Calu3 (cell line): ENCODE measurements at places on chromosomes 5 and 9. TPM values are rescaled to one million over a fixed set of nuclear protein-coding genes. Genes with fewer than 3 reads are reported as not detected.

Gene SLC34A1
- total RNA-seq: 0.19 and 0.64 TPM in 2 replicates

Gene NOXA1
- 12.0 and 12.3 TPM in 2 replicates for total RNA-seq

Gene TRIP13
- total RNA-seq: 25.8 and 29.9 TPM in 2 replicates

- peak overlapping the region; percentile 47 for H3K4me3 ChIP-seq
- peaks cover 47% of the 10 kb centered on the region for H3K4me1 ChIP-seq
- peaks cover 39% of the 10 kb centered on the region for H3K36me3 ChIP-seq
- peak; percentile 8 for DNase-seq
- peak overlapping the region; percentile 99 for H3K27ac ChIP-seq
- H3K27me3 ChIP-seq: no peaks in the 10 kb centered on the region
Measured at GRCh38 chr9:121288673-121289025, 20.7 kb downstream of the GSN start.

GRCh38 chr5:128426090-128426534 lies 111.9 kb downstream of the FBN2 start:
- no peaks in the 10 kb centered on the region for H3K27me3 ChIP-seq
- H3K4me1 ChIP-seq: no peaks in the 10 kb centered on the region
- no peak overlapping the region for H3K27ac ChIP-seq
- H3K36me3 ChIP-seq: no peaks in the 10 kb centered on the region

- H3K36me3 ChIP-seq: no peaks in the 10 kb centered on the region
Measured at GRCh38 chr5:54148067-54148845, 162.1 kb downstream of the ARL15 start.

DNA sequence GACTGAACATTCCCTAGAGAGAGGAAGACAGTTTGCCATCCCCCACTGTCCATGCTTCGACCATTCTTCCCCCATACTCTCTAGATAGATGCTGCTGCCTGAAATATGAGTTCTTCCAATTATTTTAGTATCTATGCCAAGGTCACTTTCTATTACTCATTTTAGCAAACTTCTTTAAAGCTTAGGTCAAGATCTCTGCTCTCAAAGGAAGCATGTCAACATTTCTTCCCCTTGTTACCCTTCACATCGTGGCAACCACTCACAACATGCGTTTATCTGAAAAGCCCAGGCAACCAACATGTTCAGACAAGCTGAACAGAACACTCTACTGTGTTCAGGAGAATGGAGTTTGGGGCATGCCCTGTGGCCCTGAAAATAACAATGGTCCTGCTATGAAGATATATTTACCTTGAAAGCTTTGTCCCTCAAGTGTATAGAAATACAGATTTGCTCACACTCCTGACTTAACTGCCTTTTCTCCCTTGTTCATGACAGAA lies 138.4 kb upstream of the KIF2A start:
- no peaks in the 10 kb centered on the region for H3K36me3 ChIP-seq
- peaks cover 62% of the 10 kb centered on the region for H3K27me3 ChIP-seq
- DNase-seq: no peak
- H3K4me3 ChIP-seq: no peak overlapping the region
- no peaks in the 10 kb centered on the region for H3K4me1 ChIP-seq
- H3K27ac ChIP-seq: no peak overlapping the region

DNA sequence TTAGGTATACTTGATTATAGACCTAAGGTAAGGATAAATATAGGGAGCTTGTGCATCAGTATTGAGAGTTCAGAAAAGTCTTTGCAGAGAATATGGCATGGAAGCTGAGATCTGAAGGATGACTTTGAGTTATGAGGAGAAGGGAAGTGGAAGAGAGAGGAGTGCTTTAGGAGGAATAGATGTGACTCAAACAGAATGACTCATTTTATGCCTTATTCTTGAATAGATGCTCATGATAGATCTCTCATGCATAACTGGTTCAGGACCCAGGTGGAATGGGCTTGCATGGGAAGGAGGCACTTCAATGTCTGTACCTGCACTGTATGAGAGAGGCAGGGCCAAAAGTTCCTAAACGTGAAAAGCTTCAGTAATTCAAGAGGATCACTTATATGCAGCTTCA lies 103.3 kb downstream of the CWC27 start:
- no peak overlapping the region for H3K4me3 ChIP-seq
- no peaks in the 10 kb centered on the region for H3K36me3 ChIP-seq
- no peaks in the 10 kb centered on the region for H3K27me3 ChIP-seq
- no peak overlapping the region for H3K27ac ChIP-seq
- DNase-seq: no peak

- no peak overlapping the region for H3K27ac ChIP-seq
- no peak for DNase-seq
- no peaks in the 10 kb centered on the region for H3K4me1 ChIP-seq
Measured at GRCh38 chr5:126168785-126169184, 254.4 kb upstream of the GRAMD2B start.

GRCh38 chr5:165325221-165325620 lies 1819.8 kb downstream of the MAT2B start:
- no peak overlapping the region for H3K27ac ChIP-seq
- no peaks in the 10 kb centered on the region for H3K4me1 ChIP-seq
- H3K4me3 ChIP-seq: no peak overlapping the region
- DNase-seq: no peak
- H3K27me3 ChIP-seq: no peaks in the 10 kb centered on the region

- no peak overlapping the region for H3K27ac ChIP-seq
- H3K27me3 ChIP-seq: no peaks in the 10 kb centered on the region
- peaks cover 8% of the 10 kb centered on the region for H3K4me1 ChIP-seq
- H3K36me3 ChIP-seq: no peaks in the 10 kb centered on the region
Measured at GRCh38 chr5:43354774-43355173, 41.6 kb upstream of the HMGCS1 start.

DNA sequence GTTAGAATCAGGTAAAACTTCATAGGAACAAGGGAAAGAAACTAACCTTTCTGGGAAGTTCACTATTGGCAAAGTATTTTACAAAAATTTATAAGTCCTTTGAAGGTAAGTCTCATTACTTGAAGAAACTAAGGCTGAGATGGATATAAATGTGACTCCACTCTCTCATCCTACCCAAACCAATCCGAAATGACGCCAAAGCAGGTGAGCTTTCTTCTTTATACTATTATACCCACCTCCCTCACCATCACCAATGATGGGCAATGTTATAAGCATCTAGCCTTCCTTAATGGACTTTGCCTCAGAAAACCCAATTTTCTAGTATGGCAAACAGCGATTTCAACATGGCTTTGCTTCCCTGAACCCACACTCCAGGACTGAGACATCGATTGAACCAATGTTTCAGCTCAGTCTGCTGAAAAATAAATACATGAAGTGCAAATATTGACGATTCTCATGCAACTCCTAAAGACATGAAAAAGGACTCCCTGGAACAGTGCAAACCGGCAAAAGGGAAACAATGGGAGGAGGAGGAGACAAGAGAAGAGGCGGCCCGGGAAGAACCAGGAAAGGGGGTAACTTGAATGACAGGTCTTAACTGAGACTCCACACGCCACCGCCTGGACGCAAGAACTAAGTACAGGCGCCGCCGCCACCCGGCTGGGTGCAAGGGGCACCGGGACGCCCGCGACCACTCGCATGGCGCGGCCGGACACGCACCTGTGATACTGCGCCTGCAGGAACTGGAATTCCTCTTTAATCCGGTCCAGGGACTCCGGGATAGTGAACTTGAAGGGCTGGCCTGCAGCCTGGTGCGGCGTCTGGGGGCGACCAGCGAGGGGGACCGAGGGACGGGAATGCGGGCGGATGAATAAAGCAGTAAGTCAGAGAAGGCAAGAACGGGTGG lies 2.5 kb downstream of the TLE1 start:
- peaks cover 28% of the 10 kb centered on the region for H3K36me3 ChIP-seq
- DNase-seq: peak; percentile 71
- no peaks in the 10 kb centered on the region for H3K27me3 ChIP-seq
- no peak overlapping the region for H3K27ac ChIP-seq

DNA sequence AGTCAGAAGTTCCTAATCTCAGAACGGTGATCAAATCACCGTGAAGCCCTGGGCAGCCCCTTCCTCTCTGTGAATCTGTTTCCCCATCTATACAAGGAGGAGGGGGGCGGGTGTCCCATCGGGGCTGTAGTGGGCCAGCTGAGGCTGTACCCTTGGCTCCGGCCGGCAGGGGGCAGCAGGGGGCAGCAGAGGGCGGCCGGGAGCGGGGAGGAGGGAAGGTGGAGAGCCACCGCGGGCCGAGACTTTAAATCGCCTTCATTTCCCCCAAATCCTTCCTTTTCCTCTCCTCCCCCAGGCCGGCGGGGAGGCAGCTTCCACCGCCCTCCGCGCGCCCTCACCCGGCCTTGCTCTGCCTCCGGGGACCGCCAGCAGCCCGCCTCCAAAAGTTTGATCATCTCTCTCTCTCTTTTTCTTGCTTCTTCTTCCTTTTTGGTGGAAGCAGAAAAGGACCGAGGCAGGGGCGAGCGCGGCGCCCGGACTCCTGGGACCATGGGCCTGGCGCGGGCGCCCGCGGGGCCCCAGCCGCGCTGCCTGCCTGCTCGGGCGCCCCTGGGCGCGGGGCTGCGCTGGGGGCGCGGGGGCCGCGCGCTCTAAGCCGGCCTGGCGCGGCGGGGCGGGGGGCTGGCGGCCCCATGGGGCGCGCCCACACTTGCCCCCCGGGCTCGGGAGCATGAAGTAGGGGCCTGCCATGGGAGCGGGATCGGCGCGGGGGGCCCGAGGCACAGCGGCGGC lies at the start of gene COL27A1:
TSS of gene COL27A1 (plus strand) at position 275 of the 732 bp plus-strand sequence. CDS start at position 689, 414 bp downstream.
- peak within 1 kb of the TSS; percentile 52 for H3K27ac ChIP-seq
- peaks cover 15% of the 10 kb centered on the region for H3K36me3 ChIP-seq
- DNase-seq: peak; percentile 89
- peak within 1 kb of the TSS; percentile 58 for H3K4me3 ChIP-seq

GRCh38 chr5:73214996-73215395 lies 42.0 kb downstream of the TMEM174 start:
- peaks cover 13% of the 10 kb centered on the region for H3K36me3 ChIP-seq
- peak overlapping the region; percentile 86 for H3K4me3 ChIP-seq
- peaks cover 9% of the 10 kb centered on the region for H3K4me1 ChIP-seq
- no peak overlapping the region for H3K27ac ChIP-seq
- H3K27me3 ChIP-seq: peaks cover 20% of the 10 kb centered on the region

- no peak for DNase-seq
- no peak overlapping the region for H3K27ac ChIP-seq
- H3K36me3 ChIP-seq: no peaks in the 10 kb centered on the region
- no peaks in the 10 kb centered on the region for H3K4me1 ChIP-seq
- H3K27me3 ChIP-seq: no peaks in the 10 kb centered on the region
- H3K4me3 ChIP-seq: no peak overlapping the region
Measured at GRCh38 chr9:69768716-69769115, 8.9 kb upstream of the PTAR1 start.

- H3K36me3 ChIP-seq: no peaks in the 10 kb centered on the region
- no peak overlapping the region for H3K27ac ChIP-seq
- H3K27me3 ChIP-seq: no peaks in the 10 kb centered on the region
- H3K4me3 ChIP-seq: no peak overlapping the region
- H3K4me1 ChIP-seq: peaks cover 7% of the 10 kb centered on the region
- peak; percentile 72 for DNase-seq
Measured at GRCh38 chr5:126339215-126339805, 83.9 kb upstream of the GRAMD2B start.

DNA sequence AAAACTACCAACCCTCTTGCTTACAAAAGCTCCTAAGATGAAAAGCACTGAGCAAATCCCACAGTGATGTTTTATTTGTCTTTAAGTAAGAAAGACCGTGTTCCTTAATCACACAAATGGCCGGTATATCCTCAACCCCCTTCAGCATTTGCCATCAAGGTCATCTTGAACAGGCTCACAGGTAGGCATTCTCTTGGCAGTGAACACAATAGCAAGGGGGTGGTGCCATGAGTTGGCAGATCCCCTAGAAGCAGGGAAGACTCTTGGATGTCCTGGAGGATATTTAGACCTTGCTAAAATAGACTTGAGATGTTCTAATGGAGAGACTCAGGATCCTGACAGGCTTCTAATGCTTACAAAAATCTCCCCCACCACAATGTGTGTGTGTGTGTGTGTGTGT lies 323.0 kb downstream of the SPOCK1 start:
- H3K27ac ChIP-seq: no peak overlapping the region
- H3K4me3 ChIP-seq: no peak overlapping the region
- H3K36me3 ChIP-seq: no peaks in the 10 kb centered on the region
- H3K4me1 ChIP-seq: no peaks in the 10 kb centered on the region

DNA sequence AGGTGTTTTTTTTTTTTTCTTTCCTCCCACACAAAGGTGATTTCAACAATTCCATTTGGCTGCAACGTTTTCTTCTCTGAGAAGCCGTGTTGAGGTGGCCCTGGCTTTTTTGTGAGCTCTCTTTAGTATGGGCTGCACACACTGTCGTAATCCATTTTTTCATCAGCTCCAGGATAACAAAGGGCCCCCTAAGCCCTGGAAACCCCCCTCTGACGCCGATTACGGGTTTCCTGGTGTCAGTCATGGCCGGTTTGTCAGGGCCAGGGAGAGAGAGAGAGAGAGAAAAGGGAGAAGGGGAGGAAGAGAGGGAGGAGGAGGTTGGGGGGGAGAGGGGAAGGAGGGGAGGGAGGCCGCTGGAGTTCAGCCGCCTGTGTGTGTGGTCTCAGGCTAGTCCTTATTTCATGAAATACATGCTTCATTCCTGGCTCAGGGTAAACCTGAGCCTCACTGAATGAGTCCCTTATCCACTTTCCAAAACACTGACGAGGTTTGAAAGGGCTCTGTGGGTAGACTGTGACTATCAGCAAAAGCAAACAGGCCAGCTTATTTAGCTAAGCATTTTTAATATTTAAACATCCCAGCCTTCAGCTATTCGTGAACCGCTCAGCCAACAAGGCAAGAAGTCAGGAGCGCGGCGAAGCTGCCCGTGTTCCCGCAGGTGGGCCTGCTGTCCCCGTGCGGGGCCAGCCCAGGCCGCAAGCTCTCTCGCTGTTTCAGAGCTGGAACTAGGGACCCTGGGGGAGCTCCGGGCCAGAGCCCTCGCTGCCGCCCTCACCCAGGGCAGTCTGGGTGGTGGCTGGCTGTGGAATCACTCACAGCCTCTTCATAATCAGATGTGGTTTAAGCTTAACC lies 172.8 kb downstream of the ERCC6L2 start:
- H3K27me3 ChIP-seq: peaks cover 28% of the 10 kb centered on the region
- no peak overlapping the region for H3K4me3 ChIP-seq
- H3K36me3 ChIP-seq: no peaks in the 10 kb centered on the region
- no peak overlapping the region for H3K27ac ChIP-seq
- H3K4me1 ChIP-seq: no peaks in the 10 kb centered on the region

DNA sequence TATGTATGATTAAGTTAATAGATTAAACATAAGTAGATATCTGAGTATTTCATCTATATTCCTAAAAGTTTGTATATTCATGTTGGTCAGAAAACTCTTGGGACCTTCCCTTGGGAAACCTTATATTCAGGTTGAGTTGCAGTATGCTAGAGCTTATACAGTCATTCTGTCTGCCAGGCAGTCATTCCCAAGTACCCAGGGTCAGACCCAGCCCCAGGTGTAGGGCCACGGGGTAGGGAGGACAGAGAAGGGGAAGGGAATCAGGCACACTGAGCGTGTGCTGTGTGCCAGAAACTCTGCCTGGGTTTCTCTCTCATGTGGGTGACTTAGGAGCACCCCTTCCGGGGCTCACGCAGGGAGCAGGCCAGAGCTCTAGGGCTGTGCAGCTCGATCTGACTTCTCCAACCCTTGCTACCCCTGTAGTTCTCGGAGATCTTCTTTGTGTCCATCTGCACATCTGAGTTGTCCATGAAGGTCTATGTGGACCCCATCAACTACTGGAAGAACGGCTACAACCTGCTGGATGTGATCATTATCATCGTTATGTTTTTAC lies 28.2 kb downstream of the CATSPER3 start:
- no peaks in the 10 kb centered on the region for H3K36me3 ChIP-seq
- no peak overlapping the region for H3K4me3 ChIP-seq
- DNase-seq: no peak
- no peaks in the 10 kb centered on the region for H3K4me1 ChIP-seq
- H3K27me3 ChIP-seq: peaks cover 7% of the 10 kb centered on the region
